ENCODE measurements at places on chromosomes 3 and 15.

- no peak for DNase-seq
Measured at GRCh38 chr3:69781593-69781992, 42.3 kb downstream of the MITF start.

GRCh38 chr3:157248590-157249422, 88.9 kb upstream of the CCNL1 start:
- no peak for DNase-seq

DNA sequence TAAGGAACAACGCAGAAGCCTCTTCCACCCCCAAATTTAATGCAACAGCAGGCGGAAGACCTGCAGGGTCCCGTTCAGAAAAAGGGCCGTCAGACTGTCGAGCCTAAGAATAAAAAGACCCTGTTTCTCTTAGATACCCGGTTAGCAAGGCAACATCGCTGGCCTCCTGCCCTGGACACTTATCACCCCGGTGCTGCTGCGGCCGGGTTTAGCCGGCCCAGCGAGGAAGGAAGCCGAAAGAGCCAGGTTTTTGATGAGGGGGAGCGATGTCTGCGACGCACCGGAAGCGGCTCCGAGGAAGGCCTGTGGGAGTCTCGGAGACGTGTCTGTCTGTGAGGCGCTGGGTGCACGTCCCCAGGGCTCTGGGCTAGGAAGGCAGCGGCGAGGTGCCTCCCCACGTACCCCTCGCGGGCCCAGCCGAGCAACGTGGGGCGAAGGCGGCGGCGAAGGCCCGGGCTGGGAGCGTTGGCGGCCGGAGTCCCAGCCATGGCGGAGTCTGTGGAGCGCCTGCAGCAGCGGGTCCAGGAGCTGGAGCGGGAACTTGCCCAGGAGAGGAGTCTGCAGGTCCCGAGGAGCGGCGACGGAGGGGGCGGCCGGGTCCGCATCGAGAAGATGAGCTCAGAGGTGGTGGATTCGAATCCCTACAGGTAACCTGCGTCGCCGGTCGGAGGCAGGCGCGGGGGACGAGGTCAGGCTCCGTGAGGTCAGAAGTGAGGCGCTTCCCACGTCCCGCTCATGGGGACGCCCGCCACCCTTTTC, at the start of gene UBA5:
TSS of gene UBA5 (plus strand) at position 278 of the 759 bp plus-strand sequence. CDS start at position 487, 209 bp downstream.
- DNase-seq, result peak; percentile 84

GRCh38 chr3:42081838-42082473, 9.2 kb upstream of the TRAK1 start:
- no peak for DNase-seq

DNA sequence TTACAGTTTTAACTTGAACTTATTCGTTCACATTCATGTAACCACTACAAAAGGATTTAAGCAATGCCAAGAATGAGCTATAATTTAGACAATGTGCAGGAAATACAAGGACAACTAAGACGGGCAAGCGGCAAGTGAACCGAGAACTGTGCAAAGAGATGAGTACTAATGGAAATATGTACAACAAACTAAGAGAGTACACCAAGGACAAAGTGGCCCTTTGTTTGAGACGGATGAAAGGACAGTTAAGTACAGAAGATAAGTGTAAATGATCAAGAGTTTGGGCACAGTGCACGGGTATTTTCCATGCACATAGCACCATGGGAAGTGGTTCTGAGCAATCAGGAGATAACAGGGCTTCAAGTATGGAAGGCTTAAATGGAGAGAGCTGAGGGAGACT, 281.7 kb downstream of the ROBO2 start:
- DNase-seq, result no peak

GRCh38 chr3:185658504-185658912, 72.4 kb downstream of the SENP2 start:
- DNase-seq, result no peak

GRCh38 chr3:73291541-73291940, 230.1 kb downstream of the EBLN2 start:
- DNase-seq, result no peak

GRCh38 chr15:76209523-76209922, 101.7 kb downstream of the ETFA start:
- DNase-seq, result no peak

DNA sequence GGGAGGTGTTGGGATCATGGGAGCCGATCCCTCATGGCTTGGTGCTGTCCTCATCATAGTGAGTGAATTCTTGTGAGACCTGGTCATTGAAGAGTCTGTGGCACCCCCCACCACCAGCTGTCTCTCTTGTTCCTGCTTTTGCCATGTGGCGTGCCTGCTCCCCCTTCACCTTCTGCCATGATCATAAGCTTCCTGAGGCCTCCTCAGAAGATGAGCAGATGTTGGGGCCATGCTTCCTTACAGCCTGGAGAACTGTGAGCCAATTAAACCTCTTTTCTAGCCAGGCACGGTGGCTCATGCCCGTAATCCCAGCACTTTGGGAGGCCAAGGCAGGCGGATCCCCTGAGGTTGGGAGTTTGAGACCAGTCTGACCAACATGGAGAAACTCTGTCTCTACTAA, 37.0 kb upstream of the CGNL1 start:
- no peak for DNase-seq

DNA sequence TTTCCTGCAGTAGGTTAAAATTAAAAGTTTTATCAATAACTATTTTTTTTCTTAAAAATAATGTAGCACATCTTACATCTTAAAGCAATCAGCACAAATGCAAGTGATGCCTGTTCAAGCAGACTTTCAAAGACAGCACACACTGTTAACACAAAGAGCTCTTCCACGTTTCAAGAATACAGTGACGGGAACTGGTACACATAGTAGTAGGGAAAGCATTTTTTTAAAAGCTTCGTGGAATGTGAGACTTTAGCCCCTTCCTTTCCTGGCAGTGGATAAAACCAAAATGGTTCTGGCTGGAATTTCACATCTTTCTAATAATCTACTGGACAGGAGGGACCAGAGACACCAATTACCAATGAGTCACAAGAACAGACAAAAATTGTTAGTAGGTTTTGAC, 33.5 kb upstream of the SLC2A2 start:
- DNase-seq, result no peak

- DNase-seq, result no peak
Measured at GRCh38 chr3:151562891-151563290, 102.0 kb upstream of the IGSF10 start.

GRCh38 chr3:178381555-178381954, 154.7 kb upstream of the KCNMB2 start:
- no peak for DNase-seq

DNA sequence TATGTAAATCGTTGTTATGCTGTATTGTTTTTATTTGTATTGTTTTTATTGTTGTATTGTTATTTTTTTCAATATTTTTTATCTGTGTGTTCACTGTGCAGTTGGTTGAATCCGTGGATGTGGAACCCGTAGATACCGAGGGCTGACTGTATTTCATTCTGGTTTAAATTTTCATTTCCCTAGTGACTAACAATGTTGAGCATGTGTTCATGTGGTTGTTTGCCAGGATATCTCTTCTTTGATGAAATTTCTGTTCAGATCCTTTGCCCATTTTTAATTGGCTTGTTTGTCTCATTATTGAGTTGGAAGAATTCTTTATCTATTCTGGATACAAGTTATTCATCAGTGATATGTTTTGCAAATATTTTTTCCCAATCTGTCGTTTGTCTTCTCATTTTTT, 29.7 kb downstream of the STOML1 start:
- no peak for DNase-seq

- no peak for DNase-seq
Measured at GRCh38 chr15:90422936-90423335, 34.9 kb downstream of the IQGAP1 start.

- no peak for DNase-seq
Measured at GRCh38 chr3:155079468-155079745, 712 bp upstream of the MME start.

DNA sequence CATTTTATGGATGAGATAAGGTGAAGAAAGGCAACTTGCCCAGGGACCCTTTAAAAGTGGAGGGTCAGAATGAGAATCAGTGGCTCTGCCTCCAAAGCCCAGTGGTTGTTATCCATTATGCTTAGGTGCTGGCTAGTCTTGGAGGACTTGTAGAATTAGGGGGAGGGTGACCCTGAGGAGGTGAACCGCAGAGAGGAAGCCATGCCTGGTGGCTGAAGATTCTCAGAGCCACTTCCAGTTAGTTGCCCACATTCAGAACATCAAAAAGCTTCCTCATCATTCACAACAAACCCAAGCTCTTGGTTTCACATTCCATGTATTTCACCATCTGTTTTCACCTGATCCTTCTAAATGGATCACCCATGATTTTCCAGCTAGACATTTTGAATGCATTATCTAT, 11.2 kb downstream of the EBLN2 start:
- DNase-seq, result no peak

DNA sequence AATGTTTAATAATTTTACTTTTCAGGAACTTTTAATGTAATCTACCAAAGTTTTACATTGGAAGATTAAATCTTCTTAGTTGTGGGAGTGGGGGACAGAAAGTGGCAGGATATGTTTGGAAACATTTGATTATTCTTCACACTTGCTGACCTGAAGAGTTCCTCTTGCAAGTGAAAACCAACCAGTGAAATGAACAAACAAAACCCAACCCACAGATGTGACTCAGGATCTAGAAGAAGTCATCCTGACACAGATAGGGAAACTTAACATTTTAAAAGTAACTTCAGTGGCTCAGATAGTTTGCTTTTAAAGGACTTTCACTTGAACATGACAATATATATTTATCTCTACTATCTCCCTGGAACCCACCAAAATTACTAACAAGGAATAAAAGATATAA, 55.4 kb downstream of the ASTE1 start:
- no peak for DNase-seq

DNA sequence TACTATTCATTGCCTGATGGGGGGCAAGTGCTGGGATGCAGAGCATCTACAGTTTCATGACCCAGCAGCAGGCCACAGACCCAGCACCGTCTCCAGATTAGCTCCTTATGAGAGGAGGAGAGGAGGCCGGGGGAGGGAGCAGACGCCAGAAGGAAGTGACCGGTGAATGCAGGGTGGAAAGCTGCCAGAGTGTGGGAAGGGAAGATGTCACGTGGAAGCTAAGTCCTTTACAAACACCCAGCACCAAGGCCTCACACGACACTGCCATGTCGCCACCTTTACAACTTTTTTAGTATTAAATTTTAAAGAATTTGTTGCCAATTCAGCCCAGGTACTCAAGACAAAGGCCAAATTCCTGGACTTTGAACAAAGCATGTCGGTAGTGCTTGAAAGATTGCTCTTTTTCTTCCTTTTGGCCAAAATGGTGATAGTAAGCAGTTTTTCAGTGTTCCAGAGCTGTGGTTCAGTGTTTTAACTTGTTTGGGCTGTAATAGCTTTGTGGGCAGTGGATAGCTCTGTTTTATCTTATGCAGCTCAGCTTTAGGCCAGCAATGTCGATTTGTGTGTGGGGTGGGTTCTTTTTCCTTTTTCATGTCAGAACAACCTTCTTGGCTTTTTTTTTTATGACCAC, 58.2 kb downstream of the ZBTB38 start:
- no peak for DNase-seq

DNA sequence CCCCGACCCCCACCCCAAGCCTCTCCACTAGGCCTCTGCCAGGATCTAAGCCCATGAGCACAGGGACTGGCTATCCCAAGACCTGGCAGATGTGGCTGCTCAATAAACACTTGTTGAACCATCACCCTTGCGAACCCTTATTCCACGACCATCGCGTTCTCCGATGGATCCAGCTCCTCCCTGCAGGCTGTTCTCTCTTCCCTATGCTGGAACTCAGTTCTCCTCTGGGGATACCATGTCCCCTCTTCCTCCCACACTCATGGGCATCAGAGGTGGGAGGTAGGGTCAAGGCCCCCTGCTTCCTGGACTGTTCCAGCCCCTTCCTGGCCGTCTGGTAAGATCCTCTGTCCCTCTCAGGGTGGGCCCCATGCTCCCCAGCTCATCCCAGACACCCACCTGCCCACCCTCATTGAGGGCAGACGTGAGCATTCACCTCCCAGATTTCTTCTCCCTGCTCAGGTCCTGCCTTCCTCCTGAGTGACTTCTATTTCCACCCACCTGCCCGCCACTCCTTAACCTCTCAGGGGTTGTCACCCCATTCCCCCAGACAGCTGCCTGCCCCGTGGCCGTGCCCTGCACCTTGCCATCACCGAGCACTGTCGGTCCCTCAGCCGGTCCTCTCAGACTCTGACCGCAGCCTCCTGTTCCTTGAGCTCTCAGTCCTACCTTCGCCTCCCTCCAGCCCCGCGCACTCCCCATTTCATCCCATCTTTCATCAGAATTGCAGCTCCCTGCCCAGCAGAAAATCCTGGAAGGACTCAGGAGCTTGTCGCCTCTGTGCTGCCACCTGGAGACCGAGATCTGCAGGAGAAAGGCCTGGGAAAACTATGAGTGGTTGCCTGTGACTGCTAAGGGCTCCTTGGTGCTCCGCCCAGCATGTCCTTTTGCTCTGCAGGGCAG, 42.0 kb downstream of the PML start:
- DNase-seq, result peak; percentile 56

- no peak for DNase-seq
Measured at GRCh38 chr15:69828181-69828828, 269.4 kb downstream of the TLE3 start.

DNA sequence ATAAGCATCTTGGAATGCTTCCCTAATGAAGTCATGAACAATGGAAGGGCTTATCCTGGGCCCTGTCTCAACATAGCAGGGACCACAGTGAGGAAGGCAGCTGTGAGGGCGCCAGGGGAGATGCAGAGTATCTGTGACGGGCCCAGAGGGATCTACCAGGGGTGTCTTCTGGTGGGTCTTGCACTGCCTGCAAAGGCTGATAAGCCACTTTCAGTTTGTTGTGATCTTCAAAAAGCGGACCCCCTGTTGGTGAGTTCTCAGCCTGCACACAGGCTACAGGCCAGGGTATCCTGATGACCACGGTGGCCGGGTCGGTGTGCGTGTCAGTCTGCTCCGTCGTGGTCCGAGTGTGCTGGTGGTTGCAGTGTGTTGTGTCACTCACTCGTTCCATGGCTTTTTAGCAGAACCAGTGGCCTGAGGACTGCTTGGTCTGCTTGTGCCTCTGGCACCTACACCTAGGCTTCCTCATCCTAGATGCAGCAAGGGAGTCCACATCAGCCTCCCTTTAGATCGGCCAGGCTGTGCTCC, 46.8 kb downstream of the CHDH start:
- DNase-seq, result no peak

- no peak for DNase-seq
Measured at GRCh38 chr15:40266828-40267304, 16.0 kb downstream of the ANKRD63 start.

- no peak for DNase-seq
Measured at GRCh38 chr15:73573572-73573971, 59.6 kb downstream of the NPTN start.
